Pancreas (tissue), 10 donors: ENCODE measurements at places on chromosomes 11 and 22. TPM values are rescaled to one million over a fixed set of nuclear protein-coding genes. Genes with fewer than 3 reads are reported as not detected.
A peak's percentile ranks its signal among the peaks of the same experiment; 100 is the strongest.

GRCh38 chr22:48929276-48929790 is 898.3 kb downstream of the BRD1 start:
- H3K4me3 ChIP-seq = no peak overlapping the region
- H3K27ac ChIP-seq = no peak overlapping the region
- H3K4me1 ChIP-seq = no peaks in the 10 kb centered on the region

GRCh38 chr11:99423428-99423983 is 402.8 kb downstream of the CNTN5 start:
- H3K4me1 ChIP-seq = no peaks in the 10 kb centered on the region
- H3K27me3 ChIP-seq = no peaks in the 10 kb centered on the region
- H3K27ac ChIP-seq = no peak overlapping the region
- no peak overlapping the region for H3K4me3 ChIP-seq
- H3K36me3 ChIP-seq = no peaks in the 10 kb centered on the region
- DNase-seq = no peak

GRCh38 chr22:32653823-32654222 is 147.7 kb upstream of the TIMP3 start:
- H3K4me3 ChIP-seq = no peak overlapping the region
- H3K4me1 ChIP-seq = no peaks in the 10 kb centered on the region
- no peak overlapping the region for H3K27ac ChIP-seq
- H3K36me3 ChIP-seq = no peaks in the 10 kb centered on the region
- H3K27me3 ChIP-seq = no peaks in the 10 kb centered on the region

GRCh38 chr11:123187248-123187647 is 7.8 kb downstream of the CLMP start:
- H3K27me3 ChIP-seq = no peaks in the 10 kb centered on the region
- no peak overlapping the region for H3K4me3 ChIP-seq
- no peaks in the 10 kb centered on the region for H3K36me3 ChIP-seq
- no peak overlapping the region for H3K27ac ChIP-seq
- H3K4me1 ChIP-seq = no peaks in the 10 kb centered on the region

DNA sequence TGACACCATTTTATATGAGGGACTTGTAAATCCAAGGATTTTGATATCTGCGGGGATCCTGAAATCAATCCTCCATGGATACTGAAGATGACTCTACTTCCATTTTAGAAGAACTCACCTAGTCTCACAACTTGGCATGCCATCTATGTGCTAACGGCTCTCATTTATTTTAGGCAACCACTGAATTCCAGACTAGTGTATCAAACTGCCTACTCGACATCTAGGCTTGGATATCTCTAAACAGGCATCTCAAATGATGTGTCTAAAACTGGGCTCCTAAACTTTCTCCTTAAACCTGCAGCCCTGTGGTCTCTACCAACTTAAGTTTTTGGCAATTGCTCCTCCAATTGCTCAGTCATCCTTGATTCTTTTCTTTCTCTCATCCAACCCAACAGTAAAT is 31.2 kb upstream of the CLNS1A start:
- H3K4me1 ChIP-seq = no peaks in the 10 kb centered on the region
- no peaks in the 10 kb centered on the region for H3K36me3 ChIP-seq
- no peak overlapping the region for H3K27ac ChIP-seq
- DNase-seq = no peak
- H3K4me3 ChIP-seq = no peak overlapping the region

GRCh38 chr11:61113201-61113600 is 10.9 kb downstream of the CD5 start:
- no peak overlapping the region for H3K4me3 ChIP-seq
- H3K36me3 ChIP-seq = no peaks in the 10 kb centered on the region
- no peaks in the 10 kb centered on the region for H3K27me3 ChIP-seq
- H3K4me1 ChIP-seq = no peaks in the 10 kb centered on the region
- no peak overlapping the region for H3K27ac ChIP-seq

- H3K36me3 ChIP-seq = peaks cover 4% of the 10 kb centered on the region
- H3K4me1 ChIP-seq = no peaks in the 10 kb centered on the region
- H3K4me3 ChIP-seq = no peak overlapping the region
- no peak for DNase-seq
- H3K27ac ChIP-seq = peak overlapping the region; percentile 12
These were observed 28.9 kb downstream of the CUL5 start for GRCh38 chr11:108037636-108038035.

The ESAM gene
- total RNA-seq = 6.8 TPM

The ABCC8 gene
- total RNA-seq = 57.3 TPM

The TSPAN18 gene
- 1.2 TPM for total RNA-seq

The GRIA4 gene
- 1.1 TPM for total RNA-seq

The VPS11 gene
- total RNA-seq = 21.2 TPM

The TMPRSS13 gene
- total RNA-seq = 1.4 TPM

The EIF3D gene
- 106 TPM for total RNA-seq

The POTEH gene
- total RNA-seq = not detected

The SLC25A18 gene
- total RNA-seq = 0.19 TPM

The BCO2 gene
- 4.1 TPM for total RNA-seq
